Esophagus squamous epithelium (tissue), 5 donors: ENCODE measurements at places on chromosomes 2 and 18.

GRCh38 chr18:44682871-44683221 is 2.2 kb downstream of the SETBP1 start:
- peak overlapping the region; percentile 95 for H3K27ac ChIP-seq
- no peak for DNase-seq

GRCh38 chr2:42957861-42958301 is 165.5 kb upstream of the HAAO start:
- H3K4me3 ChIP-seq, result no peak overlapping the region
- H3K27ac ChIP-seq, result peak overlapping the region; percentile 89
- DNase-seq, result no peak
- H3K36me3 ChIP-seq, result no peaks in the 10 kb centered on the region
- peaks cover 51% of the 10 kb centered on the region for H3K4me1 ChIP-seq

DNA sequence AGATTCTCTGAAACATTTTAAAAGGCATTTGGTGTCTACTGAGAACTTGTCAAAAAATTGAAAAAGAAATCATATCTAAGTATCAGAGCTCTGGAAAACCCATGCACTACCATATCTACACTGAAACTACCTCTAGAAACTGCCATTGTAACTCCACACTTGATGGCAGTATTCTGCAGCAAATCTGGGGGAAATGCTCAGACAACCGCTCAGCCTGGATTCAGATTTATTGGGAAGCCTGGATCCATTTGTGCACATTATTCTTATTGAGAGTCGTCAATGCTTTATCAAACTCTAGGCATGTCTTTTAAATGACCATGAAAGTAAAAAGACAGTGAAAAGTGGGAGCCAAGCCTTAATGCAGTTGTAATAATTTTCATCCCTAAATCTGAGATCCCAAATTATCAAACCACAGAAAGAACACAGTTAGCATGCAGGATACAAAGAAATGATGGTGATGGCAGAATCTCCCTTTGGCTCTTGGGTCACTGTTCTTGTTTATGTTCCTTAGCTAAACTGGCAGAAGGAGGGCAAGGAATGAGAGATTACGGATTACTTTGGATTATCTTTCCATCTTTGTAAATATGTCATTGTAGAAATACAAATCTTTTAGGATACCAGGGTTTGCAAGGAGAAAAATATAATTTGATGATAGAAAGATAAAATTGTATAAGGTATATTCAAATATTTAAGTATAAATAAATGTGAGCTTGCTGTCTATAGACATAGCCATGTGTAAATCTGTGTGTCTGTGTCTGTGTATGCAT is 512.1 kb upstream of the SYT4 start:
- no peak overlapping the region for H3K27ac ChIP-seq
- no peaks in the 10 kb centered on the region for H3K36me3 ChIP-seq
- H3K4me1 ChIP-seq, result no peaks in the 10 kb centered on the region
- H3K4me3 ChIP-seq, result no peak overlapping the region
- no peak for DNase-seq

DNA sequence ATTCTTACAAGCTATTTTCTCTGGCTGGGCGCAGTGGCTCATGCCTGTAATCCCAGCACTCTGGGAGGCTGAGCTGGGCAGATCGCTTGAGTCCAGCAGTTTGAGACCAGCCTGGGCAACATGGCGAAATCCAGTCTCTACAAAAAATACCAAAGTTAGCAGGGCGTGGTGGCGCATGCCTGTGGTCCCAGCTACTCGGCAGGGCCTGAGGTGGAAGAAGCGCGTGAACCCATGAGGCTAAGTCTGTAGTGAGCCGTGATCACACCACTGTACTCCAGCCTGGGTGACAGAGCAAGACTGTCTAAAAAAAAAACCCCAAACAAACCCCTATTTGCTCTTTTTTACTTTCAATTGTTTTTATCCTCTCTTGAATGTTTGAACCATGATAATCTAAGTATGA is 37.0 kb downstream of the PPP4R1 start:
- no peak overlapping the region for H3K4me3 ChIP-seq
- DNase-seq, result no peak
- no peak overlapping the region for H3K27ac ChIP-seq
- H3K27me3 ChIP-seq, result no peaks in the 10 kb centered on the region
- H3K4me1 ChIP-seq, result no peaks in the 10 kb centered on the region

GRCh38 chr2:70851704-70852103 is 16.1 kb upstream of the CD207 start:
- H3K36me3 ChIP-seq, result no peaks in the 10 kb centered on the region
- H3K27me3 ChIP-seq, result no peaks in the 10 kb centered on the region
- H3K27ac ChIP-seq, result no peak overlapping the region
- H3K4me1 ChIP-seq, result peaks cover 3% of the 10 kb centered on the region
- no peak overlapping the region for H3K4me3 ChIP-seq

DNA sequence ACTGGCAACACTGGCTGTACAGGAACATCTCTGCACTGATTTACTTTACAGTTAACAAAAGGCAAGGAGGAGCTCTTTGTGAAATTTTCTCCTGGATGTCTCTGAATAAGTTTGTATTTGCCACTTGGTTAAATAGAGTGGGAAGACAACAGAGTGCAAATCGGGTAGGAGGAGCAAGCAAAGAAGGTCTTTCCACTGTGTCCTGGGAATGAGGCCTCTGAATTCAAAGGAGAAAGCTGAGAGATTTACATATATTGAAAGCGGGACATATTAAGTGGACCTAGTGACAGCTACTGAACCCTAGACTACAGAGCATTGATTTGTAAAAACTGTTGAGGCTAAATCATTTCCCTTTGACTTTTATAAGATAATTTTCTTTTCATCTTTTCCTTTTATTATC is 117.4 kb upstream of the CHRNA1 start:
- no peaks in the 10 kb centered on the region for H3K4me1 ChIP-seq
- no peaks in the 10 kb centered on the region for H3K36me3 ChIP-seq
- no peak overlapping the region for H3K27ac ChIP-seq
- H3K27me3 ChIP-seq, result no peaks in the 10 kb centered on the region

DNA sequence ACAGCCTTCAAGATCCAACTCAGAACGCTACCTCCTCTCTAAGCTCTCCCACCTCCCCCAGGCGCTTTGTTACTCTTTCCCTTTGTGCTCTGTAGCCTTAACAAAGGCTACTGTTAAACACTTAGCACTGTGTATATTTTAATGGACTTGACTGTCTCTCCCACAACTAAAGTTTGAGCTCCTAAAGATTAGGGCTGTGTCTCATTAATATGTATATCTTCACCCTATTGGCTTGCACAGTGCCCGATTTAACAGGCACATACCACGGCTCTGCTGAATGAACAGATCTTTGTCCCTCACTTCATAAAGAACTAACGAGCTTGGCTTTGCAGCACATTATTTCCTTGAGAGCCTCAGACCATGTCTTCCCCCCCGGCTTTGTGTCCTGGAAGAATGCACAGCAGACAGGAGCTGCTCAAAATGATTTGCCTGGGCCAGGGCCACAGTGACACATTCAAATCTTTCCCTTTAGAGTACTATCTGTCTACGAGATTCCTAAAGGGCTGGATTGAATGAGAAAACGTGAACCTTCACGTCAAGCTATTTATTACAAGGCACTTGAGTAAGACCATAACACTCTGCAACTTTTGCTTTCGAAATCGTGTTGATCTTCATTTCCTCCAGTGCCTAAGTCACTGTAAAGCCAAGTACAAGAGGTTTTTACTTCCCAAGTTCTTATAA is 22.1 kb downstream of the ABHD3 start:
- DNase-seq, result no peak
- H3K4me1 ChIP-seq, result peaks cover 3% of the 10 kb centered on the region
- H3K4me3 ChIP-seq, result peak overlapping the region; percentile 55
- H3K27ac ChIP-seq, result peak overlapping the region; percentile 48

GRCh38 chr2:82525744-82526143 is 1933.3 kb downstream of the SUCLG1 start:
- no peak overlapping the region for H3K27ac ChIP-seq
- no peaks in the 10 kb centered on the region for H3K27me3 ChIP-seq
- no peak for DNase-seq
- no peak overlapping the region for H3K4me3 ChIP-seq
- no peaks in the 10 kb centered on the region for H3K4me1 ChIP-seq

DNA sequence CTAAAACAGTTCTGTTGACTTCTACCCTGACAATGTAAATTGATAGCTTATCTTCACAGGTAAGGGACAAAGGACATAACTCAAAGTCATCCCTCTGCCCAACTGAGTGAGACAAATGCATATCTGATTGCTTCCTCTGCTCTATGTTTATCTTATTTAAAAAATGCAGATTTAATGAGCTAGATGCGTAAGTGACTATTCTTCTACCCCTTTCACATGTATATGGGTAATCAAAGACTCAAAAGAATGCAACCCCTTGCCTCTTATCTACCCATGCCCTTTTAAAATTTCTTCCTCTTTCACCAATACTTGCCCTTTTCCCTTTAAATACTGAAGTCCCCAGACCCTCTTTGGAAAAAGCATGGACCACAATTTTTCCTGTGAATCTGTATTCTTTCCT is 253.4 kb downstream of the WDPCP start:
- H3K4me3 ChIP-seq, result no peak overlapping the region
- H3K4me1 ChIP-seq, result no peaks in the 10 kb centered on the region
- no peaks in the 10 kb centered on the region for H3K27me3 ChIP-seq
- no peak for DNase-seq
- no peak overlapping the region for H3K27ac ChIP-seq

GRCh38 chr2:169716938-169717690 is 16.5 kb upstream of the KLHL23 start:
- H3K4me3 ChIP-seq, result no peak overlapping the region
- H3K36me3 ChIP-seq, result no peaks in the 10 kb centered on the region
- H3K27me3 ChIP-seq, result no peaks in the 10 kb centered on the region
- H3K4me1 ChIP-seq, result peaks cover 25% of the 10 kb centered on the region
- DNase-seq, result no peak

GRCh38 chr2:69191634-69192033 is 178.7 kb downstream of the ANTXR1 start:
- peaks cover 44% of the 10 kb centered on the region for H3K4me1 ChIP-seq
- no peak overlapping the region for H3K4me3 ChIP-seq
- H3K27ac ChIP-seq, result no peak overlapping the region
- H3K36me3 ChIP-seq, result peaks cover 5% of the 10 kb centered on the region

- no peak for DNase-seq
- no peak overlapping the region for H3K4me3 ChIP-seq
- H3K27ac ChIP-seq, result no peak overlapping the region
These were observed 8.1 kb downstream of the CHN1 start for GRCh38 chr2:174997110-174997509.

DNA sequence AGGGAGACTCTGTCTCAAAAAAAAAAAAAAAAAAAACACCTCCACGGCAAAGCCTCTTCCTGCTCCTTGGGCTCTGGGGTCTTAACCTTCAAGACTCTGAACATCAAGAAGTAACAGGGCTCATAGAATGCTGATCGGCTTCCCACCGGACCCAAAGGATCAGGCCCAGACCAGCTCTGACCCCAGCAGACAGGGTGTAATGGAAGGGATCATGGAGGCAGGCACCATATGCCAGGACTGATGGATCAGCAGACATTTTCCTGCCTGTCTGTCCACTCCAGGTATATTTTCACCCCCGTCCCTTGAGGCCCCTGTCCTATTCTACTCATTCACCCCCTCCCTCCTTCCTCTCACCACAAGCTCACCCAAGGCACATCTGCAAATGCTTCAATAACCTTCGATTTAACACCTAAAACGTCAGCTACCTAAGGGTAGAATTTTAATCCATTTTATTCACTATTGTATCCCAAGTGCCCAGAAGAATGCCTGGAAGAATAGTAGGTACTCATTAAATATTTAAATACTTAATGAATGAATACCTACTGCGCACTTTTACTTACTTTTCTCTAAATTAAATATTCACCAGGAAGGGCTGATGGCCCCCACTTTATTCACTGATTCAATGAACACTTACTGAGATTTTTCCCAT is 4.6 kb upstream of the SPEG start:
- no peak overlapping the region for H3K4me3 ChIP-seq
- peak overlapping the region; percentile 77 for H3K27ac ChIP-seq
- H3K36me3 ChIP-seq, result no peaks in the 10 kb centered on the region

DNA sequence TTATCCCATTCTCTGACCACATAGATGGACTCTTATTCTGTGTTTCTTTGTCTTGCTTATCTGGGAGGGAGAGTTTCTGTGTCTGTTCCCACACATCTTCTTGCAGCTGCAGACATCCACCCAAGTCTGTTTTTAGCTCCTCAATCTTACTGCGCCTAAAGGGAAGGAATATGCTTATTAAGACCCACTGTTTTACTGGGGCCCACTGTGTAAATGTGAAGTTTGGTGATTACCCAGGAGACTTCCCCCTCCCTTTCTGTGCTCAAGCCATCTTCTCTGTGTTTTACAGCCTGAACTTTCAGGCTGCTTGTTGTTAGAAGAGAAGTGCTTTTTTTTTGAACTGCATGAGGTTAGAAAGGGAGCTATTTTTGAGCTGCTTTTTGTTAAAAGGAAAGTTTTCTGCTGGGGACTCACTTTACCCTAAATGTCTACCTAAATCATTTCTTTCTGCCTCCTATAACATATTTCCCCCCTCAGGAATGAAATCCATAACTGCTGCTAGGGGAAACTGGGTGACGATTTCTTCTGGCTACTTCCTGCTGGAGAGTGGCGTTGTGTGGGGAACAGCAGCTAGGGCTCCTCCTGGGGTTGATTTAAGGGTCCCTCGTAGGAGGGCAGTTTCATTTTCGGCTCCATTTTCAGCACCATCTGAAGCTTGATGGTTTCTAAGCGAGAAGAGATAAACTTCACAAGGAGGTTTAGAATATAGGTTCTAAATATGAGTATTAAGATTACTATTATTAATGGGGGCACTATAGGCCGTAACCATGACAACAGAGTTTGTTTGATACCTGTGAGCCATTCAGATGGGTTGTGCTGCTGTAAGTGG is 39.5 kb upstream of the GMCL1 start:
- H3K27me3 ChIP-seq, result no peaks in the 10 kb centered on the region
- H3K4me1 ChIP-seq, result peaks cover 3% of the 10 kb centered on the region
- H3K4me3 ChIP-seq, result no peak overlapping the region
- peak overlapping the region; percentile 16 for H3K27ac ChIP-seq

DNA sequence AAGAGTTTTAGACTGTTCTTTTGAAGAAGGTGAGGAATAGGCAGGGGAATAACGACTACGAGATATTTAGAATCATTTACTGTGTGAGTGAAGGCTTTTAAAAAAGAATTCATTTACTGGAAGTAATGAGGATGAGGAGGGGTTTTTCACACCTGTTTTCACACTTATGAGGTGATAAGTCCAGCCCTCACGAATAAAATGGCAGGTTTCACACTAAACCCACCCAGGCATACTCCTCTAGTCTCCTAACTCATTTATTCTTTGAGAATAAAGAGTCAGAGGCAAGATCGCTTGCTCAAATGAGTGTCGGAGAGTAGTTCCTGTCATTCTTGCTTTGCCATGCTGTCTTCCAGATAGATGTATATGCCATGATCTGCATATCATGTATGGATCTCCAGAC is 79.0 kb upstream of the ZEB2 start:
- no peak for DNase-seq
- H3K27me3 ChIP-seq, result no peaks in the 10 kb centered on the region
- no peak overlapping the region for H3K27ac ChIP-seq
- peaks cover 3% of the 10 kb centered on the region for H3K4me1 ChIP-seq

- H3K4me1 ChIP-seq, result peaks cover 27% of the 10 kb centered on the region
- DNase-seq, result no peak
- H3K4me3 ChIP-seq, result peak overlapping the region; percentile 66
- H3K27me3 ChIP-seq, result peaks cover 50% of the 10 kb centered on the region
- H3K27ac ChIP-seq, result no peak overlapping the region
- H3K36me3 ChIP-seq, result no peaks in the 10 kb centered on the region
These were observed 618 bp upstream of the LYPD1 start for GRCh38 chr2:132670496-132671150.

- no peaks in the 10 kb centered on the region for H3K36me3 ChIP-seq
- H3K27ac ChIP-seq, result peak overlapping the region; percentile 78
- peaks cover 19% of the 10 kb centered on the region for H3K4me1 ChIP-seq
- no peaks in the 10 kb centered on the region for H3K27me3 ChIP-seq
- DNase-seq, result no peak
These were observed 77.9 kb downstream of the LIMS1 start for GRCh38 chr2:108612153-108612513.
